ENCODE measurements at places on chromosomes 4 and X.

DNA sequence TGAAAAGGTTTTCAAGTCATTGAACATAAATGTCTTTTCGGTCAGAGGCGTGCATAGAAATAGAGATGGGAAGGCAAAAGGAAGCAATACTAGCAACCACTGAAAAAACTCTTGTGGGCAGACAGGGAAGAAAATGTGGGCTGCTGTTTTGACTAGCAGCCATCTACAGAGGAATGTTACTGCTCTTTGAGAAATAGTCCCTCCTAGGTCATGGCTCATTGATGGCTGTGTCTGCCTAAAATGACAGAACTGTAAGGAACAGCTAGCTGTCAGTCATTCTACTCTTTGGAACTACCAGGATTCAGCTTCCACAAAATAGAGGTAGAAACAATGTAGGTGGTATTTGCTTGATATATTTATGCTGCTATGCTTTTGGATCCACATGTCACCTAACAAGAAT lies 26.9 kb upstream of the TMPRSS11B start:
- no peak for DNase-seq

DNA sequence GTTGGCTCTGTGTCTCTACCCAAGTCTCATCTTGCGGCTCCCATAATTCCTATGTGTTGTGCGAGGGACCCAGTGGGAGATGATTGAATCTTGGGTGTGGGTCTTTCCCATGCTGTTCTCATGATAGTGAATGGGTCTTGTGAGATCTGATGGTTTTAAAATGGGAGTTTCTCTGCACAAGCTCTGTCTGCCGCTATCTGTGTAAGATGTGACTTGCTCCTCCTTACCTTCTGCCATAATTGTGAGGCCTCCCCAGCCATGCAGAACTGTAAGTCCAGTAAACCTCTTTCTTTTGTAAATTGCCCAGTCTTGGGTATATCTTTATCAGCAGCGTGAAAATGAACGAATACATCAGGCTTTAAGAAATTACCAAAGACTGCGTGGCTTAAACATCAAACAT lies 31.2 kb downstream of the STIM2 start:
- DNase-seq = no peak

- DNase-seq = no peak
Measured at GRCh38 chrX:8430444-8430843, 34.2 kb upstream of the VCX3B start.

- DNase-seq = peak; percentile 68
Measured at GRCh38 chr4:5218376-5219069, 167.2 kb downstream of the STK32B start.

GRCh38 chr4:55758570-55758969 lies 61.0 kb upstream of the EXOC1L start:
- peak; percentile 41 for DNase-seq

DNA sequence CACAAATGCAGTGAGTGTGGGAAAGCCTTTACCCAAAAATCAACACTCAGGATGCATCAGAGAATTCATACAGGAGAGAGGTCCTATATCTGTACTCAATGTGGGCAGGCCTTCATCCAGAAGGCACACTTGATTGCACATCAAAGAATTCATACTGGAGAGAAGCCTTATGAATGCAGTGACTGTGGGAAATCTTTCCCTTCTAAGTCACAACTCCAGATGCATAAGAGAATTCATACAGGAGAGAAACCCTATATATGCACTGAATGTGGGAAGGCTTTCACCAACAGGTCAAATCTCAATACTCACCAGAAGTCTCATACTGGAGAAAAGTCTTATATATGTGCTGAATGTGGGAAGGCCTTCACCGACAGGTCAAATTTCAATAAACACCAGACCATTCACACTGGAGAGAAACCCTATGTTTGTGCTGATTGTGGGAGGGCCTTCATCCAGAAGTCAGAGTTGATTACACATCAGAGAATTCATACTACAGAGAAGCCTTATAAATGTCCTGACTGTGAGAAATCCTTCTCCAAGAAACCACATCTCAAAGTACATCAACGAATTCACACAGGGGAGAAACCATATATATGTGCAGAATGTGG lies 79.3 kb downstream of the ZNF81 start:
- DNase-seq = no peak

- DNase-seq = no peak
Measured at GRCh38 chr4:102328045-102328444, 17.2 kb downstream of the SLC39A8 start.

DNA sequence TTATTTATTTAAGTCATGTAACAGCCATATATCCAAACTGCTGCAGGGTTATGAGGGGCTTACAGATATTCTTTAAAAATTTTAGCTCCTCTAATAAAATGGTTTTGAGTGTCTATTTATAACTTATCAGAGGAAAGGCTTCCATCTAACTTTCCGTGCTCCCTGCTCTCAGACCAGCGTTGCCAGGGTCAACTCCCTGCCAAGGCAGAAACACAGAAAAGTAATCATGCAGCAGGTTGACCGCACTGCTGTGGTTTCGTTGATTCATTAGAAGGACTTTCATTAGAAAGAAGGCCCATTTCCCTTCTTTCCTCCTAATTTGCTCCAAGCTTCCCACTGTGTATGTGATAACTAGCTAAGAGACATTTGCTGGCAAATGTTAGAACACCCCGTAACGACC lies 33.9 kb downstream of the BCLAF3 start:
- no peak for DNase-seq

- DNase-seq = no peak
Measured at GRCh38 chr4:78772526-78773091, 3.5 kb upstream of the BMP2K start.

DNA sequence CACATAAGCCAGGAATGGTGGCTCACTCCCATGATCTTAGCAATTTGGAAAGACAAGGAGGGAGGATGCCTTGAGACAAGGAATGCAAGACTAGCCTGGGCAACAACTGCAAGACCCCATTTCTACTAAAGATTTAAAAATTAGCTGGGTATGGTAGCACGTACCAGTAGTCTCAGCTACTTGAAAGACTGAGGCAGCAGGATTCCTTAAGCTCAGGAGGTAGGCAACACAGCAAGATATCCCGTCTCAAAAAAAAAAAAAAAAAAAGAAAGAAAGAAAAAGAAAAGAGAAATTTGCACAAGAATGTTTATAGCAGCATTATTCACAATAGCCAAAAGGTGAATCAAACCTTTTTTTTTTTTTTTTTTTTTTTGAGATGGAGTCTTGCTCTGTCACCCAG lies 29.7 kb downstream of the PDS5A start:
- no peak for DNase-seq

GRCh38 chr4:125316401-125316790 lies 1.6 kb downstream of the FAT4 start:
- DNase-seq = no peak

- no peak for DNase-seq
Measured at GRCh38 chrX:35622601-35623000, 175.5 kb upstream of the MAGEB16 start.

GRCh38 chr4:55291227-55291640 lies 54.8 kb upstream of the SRD5A3 start:
- DNase-seq = no peak

DNA sequence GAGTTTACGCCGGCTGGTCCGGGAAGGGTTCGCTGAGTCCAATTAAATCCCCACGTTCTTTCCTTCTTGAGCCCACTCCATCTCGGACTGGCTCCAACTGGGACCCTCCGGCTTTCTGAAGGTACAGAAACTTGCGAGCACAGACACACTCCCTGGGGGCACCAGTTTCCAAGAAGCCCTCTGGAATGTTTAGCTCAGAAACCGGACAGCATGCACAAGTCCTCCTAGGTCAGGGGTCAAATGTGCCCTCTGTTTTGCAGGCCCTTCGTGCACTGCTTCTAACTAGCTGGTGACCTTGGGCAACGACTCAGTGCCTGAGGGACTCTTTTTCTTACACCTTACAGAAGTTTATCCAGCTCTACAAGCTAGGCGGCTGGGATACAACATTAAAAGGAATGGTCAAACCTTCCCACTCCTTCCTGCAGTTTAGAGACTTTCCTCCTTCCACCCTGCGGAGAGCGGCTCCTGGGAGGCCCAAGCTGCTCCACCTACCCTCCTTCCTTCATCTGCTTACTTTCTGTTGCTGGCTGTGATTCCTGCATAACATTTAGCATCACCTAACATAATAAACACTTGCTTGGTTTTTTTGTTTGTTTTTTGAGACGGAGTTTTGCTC lies 275.5 kb downstream of the BCOR start:
- DNase-seq = no peak

DNA sequence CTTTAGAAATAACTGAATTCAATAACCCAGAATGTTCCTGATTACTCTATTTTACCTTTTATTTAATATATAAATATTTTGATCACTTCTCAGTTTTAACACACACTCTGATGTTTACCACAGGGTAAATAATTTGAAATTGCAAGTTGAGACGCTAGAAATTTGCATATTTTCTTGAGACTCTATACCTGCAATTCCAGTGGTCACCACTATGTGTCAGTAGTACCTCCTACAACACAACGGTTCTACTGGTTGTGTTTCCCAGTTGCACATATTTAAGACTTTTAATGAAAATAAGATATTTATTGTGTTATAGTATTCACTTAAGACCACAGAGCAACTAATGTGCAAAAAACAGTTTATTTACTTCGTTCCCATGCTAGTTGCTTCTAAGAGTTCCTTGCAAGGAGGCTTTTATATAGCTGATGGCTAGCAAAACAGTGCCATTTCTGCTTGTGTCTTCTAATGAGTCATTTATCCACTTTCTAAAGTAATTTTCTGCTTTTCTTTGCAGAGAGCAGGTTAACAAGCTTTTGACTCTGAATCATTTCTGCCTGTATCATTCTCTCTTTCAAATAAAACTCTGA lies 98.9 kb upstream of the PDLIM3 start:
- DNase-seq = no peak

GRCh38 chr4:105625214-105625613 lies 72.8 kb downstream of the ARHGEF38 start:
- DNase-seq = no peak

GRCh38 chrX:71492231-71493065 lies 40.5 kb upstream of the OGT start:
- no peak for DNase-seq

DNA sequence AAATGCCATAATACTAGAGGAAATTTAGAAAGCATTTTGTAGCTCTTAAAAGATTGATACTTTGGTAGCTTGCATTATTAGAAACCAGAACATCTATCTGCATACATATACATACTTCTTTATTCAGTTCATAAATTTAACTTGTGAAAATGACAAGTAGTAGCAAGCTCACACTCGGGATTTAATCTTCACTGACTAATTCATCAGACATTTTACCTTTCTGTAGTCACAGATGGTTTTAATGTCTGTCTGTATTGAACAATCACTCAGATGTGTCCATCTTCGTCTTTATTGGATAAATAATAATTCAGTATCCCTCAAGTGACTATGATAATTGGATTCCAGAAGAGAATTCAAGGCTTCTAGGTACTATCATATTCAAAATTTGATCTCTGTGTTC lies 232.3 kb downstream of the TENM3 start:
- DNase-seq = no peak

DNA sequence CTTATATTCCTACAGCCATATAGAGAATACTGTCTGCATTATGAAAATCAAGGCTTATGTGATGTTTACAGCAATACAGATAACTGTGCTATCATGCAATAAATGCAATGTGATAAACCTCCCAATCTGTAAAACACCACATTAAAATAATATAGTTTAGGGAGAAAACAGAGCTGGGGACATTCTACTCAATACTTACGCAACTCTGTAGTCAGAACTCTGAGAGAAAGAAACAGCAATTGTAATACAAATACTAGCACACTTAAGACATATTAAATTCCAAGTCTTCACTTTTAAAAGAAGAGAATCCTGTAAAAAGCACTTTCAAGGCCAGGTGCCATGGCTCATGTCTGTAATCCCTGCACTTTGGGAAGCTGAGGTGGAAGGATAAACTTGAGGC lies 61.4 kb downstream of the ANKRD17 start:
- DNase-seq = no peak

DNA sequence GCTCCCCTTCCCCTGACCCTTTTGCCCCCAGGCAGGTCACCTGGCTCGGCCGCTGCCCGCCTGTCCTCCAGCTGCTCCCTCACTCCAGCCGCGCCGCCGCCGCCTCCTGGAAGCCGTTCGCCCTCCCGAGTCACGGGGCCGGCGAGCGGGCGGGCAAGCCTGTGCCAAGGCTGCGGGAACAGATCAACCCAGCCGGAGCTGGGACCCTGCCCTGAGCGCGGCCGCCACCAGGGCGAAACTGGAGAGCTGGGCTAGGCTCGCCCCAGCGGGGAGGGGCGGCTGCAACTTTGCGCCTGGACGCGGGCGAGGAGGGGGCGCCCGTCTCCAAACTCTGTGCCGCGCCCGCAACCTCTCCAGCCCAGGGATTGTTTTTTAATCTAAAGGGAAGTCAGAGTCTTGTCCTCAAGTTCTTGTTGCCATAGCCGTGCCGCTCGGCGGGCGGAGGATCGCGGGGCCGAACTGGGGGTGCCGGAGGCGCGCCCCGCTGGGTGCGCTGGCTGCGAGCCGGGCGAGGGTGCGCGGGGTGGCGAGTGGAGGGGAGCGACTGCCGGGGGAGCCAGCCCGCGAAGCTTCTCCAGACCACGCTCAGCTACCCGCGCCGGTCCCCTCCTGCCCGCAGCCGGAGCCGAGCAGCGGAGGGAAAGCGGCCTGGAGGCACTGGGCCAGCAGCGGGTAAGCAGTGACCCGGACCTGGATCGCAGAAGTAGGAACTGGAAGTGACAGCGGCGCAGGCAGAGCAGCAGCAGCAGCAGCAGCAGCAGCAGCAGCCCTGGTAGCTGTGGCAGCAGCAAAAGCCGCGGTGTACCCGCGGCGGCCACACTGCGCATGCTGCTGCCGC lies 13.4 kb downstream of the ARHGEF6 start:
- peak; percentile 14 for DNase-seq

- DNase-seq = no peak
Measured at GRCh38 chrX:84123585-84123984, 64.4 kb downstream of the RPS6KA6 start.

- no peak for DNase-seq
Measured at GRCh38 chrX:106451933-106452332, 159.8 kb upstream of the RADX start.

GRCh38 chrX:24285082-24285481 lies 28.8 kb downstream of the SUPT20HL2 start:
- DNase-seq = no peak

- no peak for DNase-seq
Measured at GRCh38 chr4:6695660-6696610, 2.3 kb downstream of the S100P start.

DNA sequence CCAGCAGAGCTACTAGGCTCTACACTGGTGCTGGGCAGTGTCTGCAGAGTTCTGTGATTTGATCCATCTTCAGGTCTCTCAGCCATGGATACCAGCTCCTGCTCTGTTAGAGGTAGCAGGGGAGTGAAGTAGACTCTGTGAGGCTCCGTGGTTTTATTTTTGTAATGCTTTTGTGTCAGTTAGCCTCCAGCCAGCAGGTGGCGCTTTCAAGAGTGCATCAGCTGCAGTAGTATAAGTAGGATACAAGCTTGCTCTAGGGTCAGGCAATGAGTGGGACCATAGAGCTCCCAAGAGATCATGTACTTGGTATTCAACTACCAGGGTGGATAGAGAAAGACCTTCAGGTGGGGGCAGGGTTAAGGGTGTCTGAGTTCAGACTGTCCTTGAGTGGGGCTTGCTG lies 362.5 kb upstream of the TRAM1L1 start:
- no peak for DNase-seq

GRCh38 chr4:6845027-6845426 lies 62.5 kb downstream of the KIAA0232 start:
- no peak for DNase-seq
